Choroid plexus epithelial cell (primary cell): ENCODE measurements at places on chromosomes 1 and 21.

DNA sequence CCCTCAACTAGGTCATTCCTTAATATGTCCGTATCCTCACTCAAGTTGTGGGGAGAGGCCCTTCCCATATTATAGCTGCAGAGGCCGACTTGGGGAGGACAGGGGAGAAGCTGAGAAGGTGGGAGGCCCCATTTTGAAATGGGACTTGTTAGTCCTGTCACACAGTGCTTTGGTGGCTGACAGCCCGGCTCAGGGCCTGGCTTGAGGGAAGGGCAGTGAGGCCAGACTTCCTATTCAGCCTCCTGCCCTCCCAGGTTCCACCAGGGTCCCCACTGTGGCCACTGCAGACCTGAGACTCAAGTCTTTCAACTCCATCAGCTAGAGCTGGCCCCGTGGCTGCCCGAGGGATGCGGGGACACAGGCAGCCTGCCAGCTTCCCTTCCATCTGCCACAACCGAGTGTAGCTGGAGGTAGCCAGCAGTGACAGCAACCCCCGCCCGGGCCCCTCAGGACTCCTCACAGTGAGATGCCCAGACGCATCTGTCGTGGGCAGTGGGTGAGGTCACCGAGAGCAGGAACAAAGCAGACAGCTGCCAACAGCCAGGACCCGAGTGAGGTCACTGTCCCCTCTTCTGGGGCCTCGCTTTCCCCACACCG, 36.9 kb downstream of the SIM2 start:
- no peak for DNase-seq

DNA sequence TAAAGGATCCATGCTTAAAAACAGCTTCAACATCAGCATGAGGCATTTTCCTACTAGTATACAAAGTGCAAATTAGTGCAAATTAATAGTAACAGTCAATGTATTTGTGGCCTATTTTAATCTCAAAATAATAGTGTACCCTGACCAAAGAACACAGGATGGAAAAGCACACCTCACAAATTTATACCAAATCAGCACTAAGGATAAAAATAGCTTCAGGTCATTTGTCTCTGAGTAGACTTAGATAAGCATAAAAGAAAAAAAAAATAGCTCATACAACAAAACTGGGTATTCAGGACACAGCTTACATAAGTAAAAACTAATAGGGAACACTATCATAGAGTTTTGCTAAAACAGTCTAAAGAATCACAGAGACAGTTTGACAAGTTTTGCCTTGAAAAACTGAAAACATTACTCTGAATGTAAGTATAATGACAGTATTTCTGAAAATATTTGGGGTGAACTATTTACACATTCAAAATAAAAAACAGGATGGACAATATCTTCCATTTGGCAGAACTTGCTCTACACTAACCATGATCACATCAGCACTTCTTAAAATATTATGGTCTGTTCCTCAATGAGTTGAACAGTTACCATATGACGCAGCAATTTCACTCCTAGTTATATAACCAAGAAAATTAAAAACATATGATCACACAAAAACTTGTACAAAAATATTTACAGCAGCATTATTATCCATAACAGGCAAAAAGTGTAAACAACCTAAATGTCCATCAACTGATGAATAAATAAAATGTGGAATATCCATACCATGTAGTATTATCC, 46.3 kb downstream of the RNF115 start:
- no peak for DNase-seq

DNA sequence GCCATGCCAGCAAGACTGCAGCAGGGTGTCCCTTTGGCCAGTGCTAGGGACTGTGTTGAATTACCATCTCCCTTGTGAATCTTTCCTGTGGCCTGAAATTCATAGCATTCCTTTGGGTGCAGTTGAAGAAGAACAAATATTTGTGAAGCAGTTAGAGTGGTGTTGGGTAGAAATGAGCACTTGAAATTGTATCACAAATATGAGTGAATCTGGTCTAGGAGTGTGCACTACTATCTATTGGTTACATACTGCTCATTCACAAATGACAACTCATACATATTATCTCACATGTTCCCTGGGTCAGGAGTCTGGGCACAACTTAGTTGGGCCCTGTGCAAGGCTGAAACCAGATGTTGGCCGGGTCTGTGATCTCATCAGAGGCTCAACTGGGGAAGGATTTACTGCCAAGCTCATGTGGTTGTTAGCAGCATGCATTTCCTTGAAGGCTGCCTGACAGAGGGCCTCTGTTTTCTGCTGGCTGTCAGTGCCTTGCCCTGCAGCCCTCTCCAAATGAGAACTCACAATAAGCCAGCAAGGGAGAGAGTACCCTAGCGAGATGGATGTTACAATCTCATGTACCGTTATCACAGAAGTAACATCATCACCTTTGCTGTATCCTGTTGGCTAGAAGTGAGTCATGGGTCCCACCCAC, 23.8 kb downstream of the AJAP1 start:
- DNase-seq = no peak

- no peak for DNase-seq
These were observed 9.2 kb downstream of the PIGM start for GRCh38 chr1:160022330-160023310.

DNA sequence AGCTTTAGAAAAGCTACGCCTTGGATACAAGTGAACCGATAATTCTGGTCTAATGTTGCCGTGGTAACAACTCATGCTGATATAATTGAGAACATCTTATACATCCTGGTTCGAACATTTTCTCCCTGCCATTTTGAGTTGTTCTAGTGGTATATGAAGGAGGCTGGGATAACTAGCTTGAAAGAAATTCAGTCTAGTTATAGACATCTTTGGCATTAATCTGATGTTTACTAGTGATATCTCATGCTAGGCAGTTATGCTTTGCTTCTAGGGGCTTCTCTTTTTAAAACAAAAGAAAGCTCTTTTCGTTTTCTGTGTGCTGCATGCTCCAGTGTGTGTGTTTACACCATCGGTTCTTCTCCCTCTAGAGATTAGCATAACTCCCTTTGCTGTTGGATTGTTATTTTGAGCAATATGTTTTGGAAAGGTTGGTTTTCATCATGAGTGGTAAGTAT, 20.5 kb downstream of the PRKACB start:
- peak; percentile 46 for DNase-seq

DNA sequence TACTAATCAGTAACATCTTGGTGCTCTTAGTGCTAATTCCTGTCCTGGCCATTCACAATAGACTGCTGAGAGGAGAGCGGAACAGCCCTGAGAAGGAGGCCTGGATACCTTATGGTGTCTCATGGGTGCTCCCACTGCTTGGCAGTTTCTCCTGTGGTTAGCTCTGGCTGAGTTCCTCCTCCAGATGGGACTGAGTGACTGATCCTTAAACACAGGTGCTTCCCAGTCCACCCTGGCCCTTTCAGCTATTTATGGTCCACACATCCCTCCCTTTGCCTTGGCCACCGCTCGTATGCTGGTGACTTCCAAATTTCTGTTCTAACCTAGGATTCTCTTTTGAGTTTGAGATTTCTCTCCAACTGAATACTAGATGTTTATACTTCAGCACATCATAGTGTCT, 157.0 kb upstream of the CACNA1E start:
- no peak for DNase-seq

DNA sequence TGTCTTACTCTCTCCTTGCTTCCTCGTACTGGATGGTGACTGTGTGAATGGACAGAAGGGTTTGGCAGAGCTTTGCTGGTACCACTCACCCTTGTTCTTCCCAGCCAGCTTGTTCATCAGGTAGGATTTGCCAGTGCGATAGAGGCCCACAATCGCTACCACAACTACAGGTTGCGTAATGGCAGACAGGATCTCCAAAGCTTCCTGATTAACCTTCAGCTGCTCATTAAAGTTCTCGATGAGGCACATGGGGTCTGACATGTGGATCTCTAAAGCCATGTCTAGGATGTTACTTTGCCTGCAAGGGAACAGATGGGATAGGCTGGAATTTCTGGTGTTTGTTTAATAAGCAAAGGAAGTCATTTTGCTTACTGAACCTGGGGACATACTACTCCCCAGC, 3.4 kb downstream of the GBP5 start:
- no peak for DNase-seq

DNA sequence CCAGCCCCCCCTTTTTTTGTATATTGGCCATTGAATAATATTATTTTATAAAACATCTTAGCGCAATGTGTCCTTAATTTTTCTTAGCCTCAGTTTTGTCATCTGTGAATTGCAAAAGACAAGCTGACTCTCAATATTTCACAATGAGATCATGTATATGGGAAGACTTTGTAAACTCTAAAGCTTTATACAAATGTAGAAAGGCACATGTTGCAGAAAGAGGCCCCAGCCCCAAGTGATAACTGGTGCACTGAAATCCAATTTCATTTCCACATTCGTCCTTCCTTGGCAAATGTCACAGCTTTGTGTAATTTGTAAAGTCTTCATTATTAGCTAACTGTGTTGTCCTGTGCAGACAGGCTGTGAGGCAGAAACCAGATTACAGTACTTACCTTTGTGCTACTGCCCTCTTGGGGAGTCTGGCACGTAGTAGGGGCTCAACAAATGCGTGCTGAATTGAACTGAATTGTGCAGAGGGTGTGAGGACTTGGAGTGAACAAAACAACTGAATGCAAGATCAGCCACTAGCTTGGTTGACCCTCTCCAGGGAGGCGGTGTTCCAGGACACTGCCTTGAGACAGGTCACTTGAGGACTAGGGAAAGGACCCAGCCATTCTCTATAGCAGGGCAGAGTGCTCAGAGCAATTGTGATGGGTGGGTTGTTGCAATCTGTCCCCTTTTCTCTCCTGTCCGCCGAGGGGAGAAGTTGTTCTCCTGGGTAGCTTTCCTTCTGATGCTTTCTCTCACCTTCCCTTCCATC, 74.6 kb downstream of the LMO4 start:
- DNase-seq = no peak

DNA sequence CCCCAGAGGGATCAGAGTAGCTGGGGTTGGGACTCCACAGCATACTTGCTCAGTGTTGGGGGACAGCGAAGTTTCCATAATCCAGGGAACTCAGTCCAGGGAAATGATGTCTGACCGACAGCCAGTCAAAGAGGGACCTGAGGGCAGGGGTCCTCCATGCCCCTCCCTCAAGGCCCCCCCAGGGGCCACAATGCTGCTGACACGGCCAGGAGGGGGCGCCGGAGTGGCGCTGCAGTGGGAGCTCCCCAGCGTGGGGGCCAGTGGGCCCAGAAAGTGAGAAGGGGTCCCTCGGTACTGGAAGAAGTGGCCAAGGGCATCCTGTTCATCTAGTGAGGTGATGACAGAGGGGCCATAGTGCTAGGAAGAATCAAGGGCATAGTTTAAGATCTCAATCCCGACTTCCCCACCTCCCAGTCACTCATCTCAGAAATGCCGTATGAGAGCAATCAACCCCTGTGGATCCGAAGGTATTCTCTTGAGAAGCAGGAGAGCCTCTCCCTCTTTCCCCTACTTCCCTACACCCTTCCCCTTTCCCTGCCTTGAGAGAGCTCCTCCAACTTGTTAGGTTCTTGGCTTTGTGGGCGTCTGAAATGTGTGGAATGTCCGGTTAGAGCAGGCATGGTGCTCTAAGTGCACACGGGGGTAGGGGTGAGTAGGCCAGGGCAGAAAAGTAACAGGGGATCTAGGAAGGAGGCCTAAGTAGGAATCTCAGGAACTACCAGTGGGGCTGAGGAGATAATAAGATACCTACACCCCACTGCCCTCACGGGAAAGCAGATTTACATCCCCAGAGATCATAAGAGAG, 4.1 kb downstream of the NUDT17 start:
- peak; percentile 90 for DNase-seq

- peak; percentile 94 for DNase-seq
These were observed 14.2 kb downstream of the CAPN2 start for GRCh38 chr1:223726380-223727001.
